ENCODE measurements at places on chromosomes 1 and 21. TPM values are rescaled to one million over a fixed set of nuclear protein-coding genes. Genes with fewer than 3 reads are reported as not detected.

Gene LAD1
- 16.3 TPM for polyA plus RNA-seq

Gene SPAG17
- not detected for polyA plus RNA-seq

Gene TMPRSS3
- polyA plus RNA-seq = 17.8 TPM

Gene NCMAP
- polyA plus RNA-seq = 20.0 TPM

Gene PBX1
- not detected for polyA plus RNA-seq

DNA sequence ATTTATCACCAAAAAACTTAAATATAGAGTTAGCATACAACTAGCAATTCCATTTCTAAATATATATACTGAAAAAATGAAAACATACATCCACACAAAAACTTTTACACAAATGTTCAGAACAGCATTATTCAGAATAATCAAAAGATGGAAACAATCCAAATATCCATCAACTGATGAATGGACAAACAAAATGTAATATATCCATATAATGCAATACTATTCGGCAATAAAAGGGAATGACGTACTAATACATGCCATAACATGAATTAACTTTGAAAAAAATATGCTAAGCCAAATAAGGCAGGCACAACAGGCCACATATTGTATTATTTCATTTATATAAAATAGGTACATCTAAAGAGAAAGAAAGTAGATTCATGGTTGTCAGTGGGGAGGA is 33.9 kb downstream of the TUT4 start:
- no peak for DNase-seq

DNA sequence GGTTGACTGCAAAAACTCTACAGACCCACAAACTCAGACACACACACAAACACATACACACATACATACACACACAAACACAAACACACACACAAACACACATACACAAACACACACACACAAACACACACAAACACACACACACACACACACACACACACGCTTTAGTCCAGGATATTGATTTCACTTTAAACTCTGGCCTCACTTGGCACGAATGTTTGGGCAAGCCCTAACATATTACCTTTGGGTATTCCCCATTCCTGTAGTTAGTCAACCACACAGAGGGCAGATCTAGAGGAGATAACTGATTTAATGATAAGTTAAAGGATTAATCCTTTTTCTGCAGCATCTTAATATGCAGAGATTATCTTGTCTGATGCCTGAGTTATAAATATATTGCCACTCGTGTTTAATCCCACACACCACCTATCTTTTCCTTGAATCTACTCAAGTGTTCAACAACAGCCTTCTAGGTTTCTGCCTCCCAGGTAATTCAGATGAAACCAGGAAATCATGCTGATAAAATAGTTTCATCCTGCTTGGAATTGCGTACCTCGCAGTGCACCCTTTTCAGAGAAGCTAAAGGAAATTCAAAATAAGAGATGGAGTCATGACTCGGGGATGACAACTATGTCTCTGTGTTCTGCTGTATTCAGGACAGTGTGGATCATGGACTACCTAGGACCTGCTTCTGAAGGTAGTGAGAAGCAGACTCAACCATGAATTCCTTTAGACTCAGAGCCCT is 14.5 kb upstream of the RUNX1 start:
- no peak for DNase-seq

- DNase-seq = no peak
These were observed 37.2 kb downstream of the LRRC8C start for GRCh38 chr1:89670163-89670562.

DNA sequence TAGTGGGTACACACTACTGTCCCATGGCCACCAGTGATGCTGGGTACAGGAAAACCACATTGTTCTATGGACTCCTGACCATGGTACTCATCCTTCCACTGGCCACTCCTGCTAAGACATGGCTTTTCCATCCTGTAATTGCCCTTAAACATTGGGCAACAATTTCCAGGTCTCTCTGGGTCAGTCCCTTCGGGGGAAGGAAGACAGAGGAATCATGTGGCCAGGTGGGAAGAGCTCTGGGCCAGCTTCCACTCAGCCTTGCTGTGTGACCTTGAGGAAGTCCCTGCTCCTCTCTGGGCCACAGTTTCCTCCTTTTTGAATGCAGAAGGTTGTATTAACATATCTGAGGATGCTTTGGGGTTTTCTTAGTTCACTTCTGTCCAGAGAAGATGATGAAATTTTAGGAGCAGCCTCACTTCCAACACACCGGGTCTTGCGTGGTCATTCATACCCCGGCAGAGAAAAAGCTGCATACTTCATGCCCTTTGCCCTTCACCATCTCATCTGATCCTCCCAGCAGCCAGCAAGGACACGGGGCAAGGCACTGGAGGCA is 50.8 kb downstream of the SRRM1 start:
- no peak for DNase-seq

DNA sequence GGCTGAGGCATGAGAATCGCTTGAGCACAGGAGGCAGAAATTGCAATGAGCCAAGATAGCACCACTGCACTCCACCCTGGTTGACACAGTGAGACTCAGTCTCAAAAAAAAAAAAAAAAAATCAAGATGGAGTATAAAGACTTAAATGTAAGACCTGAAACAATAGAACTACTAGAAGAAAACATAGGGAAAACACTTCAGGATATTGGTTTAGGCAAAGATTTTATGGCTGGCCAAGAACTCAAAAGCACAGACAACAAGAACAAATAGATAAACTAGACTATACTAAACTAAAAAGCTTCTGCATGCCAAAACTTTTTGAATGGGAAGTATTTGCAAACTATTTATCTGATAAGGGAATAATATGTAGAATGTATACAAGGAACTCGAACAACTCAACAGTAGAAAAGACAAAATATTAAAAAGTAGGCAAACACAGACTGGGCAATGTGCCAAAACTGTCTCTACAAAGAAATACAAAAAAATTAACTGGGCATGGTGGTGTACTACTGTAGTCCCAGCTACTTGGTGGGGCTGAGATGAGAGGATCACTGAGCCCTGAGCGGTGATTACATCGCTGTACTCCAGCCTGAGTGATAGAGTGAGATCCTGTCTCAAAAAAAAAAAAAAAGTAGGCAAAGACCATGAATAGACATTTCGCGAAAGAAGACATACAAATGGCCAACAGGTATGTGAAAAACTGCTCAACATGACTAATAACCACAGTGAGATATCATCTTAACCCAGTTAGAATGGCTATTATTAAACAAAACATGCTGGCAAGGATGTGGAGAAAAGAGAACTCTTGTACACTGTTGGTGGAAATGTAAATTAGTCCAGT is 25.3 kb downstream of the DTL start:
- no peak for DNase-seq

- DNase-seq = peak; percentile 56
These were observed 1.2 kb downstream of the PTTG1IP start for GRCh38 chr21:44872323-44872648.

- no peak for DNase-seq
These were observed 70.6 kb upstream of the KCNJ6 start for GRCh38 chr21:37986751-37987399.

GRCh38 chr1:105865546-105865945 is 1190.9 kb upstream of the PRMT6 start:
- DNase-seq = no peak

- DNase-seq = no peak
These were observed 8.7 kb upstream of the TTF2 start for GRCh38 chr1:117051224-117052064.

- DNase-seq = no peak
These were observed 738 bp downstream of the GNPAT start for GRCh38 chr1:231241750-231242149.

DNA sequence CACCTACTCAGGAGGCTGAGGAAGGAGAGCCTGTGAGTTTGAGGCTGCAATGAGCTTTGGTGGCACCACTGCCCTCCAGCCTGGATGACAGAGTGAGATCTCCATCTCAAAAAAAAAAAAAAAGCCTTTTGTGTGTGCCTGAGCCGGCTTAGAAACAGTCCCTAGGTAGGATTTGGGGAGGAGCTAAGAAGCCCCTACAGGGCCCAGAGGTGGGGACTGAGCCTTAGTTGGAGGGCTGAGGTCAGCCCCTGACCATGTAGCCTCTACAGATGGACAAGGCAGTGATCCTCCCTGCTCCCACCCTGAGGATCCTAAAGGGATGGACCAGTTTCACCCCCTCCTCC is 2.5 kb downstream of the ADAMTSL4 start:
- DNase-seq = no peak

DNA sequence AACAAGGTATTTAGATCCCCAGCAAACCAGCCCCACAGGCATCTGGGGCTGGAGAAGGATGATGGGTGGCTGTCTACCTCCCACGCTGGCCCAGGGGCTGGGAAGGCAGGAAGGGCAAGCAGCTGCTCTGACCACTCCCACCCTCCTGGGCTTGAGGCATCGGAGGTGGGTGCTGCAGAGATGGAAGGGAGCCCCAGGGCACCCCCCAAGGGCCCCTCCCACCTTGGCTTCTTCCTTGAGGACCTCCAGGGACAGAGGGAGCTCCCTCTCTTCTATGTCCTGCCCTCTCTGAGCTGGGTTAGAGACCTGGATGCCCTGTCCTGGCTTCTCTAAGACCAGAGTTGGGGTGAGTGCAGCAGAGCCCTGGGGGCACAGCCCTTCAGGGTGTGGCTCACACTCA is 3.1 kb downstream of the CD52 start:
- DNase-seq = no peak

- DNase-seq = no peak
These were observed 91.7 kb upstream of the CD34 start for GRCh38 chr1:208002672-208003071.

DNA sequence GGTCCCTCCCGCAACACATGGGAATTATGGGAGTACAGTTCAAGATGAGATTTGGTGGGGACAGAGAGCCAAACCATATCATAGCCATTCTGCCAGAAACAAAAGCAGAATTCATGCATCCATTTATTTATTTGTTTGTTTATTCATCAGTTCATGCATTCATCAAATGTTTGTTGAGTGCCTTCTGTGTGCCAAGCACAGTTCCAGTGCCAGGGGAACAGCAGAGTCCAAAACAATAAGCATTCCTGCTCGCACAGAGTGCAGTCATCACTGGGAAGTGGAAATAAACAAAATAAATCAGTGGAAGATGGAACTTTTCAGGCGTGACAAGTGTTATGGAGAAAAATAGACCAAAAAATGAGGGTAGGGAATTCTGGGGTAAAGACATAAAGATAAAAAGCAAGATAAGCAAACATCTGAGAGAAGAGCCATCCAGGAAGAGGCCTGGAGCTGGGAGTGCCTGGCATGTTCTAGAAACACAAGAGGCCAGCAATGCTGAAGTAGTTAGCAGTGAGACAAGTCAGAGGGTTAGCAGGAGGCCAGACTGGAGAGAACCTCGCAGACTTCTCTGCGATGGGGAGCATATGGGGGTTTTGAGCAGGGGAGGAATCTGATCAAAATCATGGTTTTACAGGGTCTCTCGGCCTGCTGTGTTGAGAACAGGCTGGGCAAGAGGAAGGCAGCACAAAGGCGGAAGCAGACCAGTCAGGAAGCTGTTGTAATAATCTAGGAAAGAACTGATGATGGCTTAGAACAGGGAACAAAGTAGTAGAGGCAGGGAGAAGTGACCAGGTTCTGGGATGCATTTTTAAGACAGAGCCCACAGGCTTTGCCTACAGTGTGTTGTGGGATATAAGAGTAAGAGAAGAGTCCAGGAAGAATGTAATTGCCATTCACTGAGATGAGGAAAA is 113.2 kb downstream of the GLUL start:
- DNase-seq = no peak

DNA sequence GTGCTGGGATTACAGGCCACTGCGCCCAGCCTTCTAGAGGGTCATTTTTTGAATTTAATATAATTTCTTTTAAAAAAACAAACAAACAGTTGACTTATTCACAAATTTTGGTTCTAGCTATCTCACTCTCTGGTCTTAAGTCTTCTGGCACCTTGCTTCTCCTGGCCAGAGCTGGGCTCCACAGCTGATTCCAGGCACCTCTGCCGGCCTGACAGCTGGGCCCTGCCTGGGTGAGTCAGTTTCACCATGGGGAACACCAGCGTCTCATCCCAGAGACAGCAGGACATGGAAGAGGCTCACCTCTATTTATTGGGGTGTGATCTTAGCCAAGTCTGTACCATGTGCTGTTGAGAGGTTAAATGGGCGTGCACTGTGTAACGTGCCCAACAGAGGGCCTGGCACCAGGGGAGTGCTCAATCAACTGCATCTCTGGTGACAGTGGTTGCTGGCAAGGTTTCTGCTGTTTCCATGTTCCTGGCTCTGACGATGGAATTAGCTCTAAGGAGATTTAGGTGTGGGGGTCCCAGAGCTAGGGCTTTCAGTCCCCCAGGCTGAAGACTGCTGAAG is 956 bp downstream of the CPLANE2 start:
- peak; percentile 35 for DNase-seq

DNA sequence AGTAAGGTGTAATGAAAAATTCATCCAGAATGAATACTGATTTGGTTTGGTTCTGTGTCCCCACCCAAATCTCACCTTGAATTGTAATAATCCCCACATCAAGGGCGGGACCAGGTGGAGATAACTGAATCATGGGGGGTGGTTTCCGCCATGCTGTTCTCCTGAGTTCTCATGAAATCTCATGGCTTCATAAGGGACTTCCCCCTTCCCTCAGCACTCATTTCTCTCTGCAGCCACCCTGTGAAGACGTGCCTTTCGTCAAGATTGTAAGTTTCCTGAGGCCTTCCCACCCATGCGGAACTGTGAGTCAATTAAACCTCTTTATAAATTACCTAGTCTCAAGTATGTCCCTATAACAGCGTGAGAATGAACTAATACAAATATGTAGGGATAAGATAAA is 5.5 kb upstream of the SYNJ1 start:
- no peak for DNase-seq

DNA sequence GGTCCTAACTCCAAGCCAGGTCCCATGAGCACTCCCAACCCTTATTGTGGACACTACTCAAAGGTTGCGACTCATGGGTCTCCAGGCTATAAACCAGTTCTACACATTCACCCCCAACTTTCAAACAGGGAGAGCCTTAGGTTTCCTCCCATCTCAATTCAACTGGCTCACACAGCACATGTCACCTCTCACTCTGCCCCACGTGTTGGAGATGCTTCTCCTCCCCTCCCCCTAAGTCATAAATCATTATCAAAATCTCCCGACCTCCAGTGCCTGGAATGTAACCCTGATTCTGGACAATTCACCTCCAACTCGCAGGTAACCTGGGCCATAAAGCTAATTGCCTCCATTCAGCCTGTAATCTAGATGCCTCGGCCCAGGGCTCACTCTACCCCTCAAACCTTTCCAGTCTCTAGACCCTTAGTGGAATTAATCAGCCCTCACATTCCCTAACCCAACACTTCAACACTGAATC is 595 bp downstream of the AK2 start:
- DNase-seq = peak; percentile 37

- no peak for DNase-seq
These were observed 257.1 kb downstream of the KCTD3 start for GRCh38 chr1:215824245-215824644.

DNA sequence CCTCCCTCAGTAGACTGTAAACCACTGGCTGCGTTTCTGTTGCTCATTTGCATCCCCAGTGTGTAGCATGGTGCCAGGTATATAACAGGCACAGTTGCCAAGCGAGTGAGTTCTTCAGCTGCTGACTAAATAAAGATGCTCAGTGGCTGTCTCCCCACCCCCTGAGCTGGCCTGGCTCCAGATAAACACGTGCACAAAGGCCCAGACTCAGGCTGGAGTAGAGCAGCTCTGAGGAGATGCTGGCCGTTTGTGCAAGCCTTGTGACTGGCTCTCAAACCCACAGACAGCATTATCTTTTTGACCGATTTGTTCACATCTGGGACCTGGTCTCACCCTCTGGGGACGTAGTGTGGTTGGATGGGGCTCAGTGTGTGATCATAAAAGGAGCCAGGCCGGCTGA is 7.1 kb downstream of the CHRNB2 start:
- DNase-seq = no peak

GRCh38 chr1:170376801-170377385 is 155.1 kb upstream of the GORAB start:
- DNase-seq = no peak

GRCh38 chr1:19390901-19391595 is 78.9 kb downstream of the SLC66A1 start:
- no peak for DNase-seq

- DNase-seq = no peak
These were observed 5.7 kb downstream of the VANGL1 start for GRCh38 chr1:115647507-115647906.

Measured in HepG2 (cell line).